ENCODE measurements at places on chromosomes 3 and 15.

DNA sequence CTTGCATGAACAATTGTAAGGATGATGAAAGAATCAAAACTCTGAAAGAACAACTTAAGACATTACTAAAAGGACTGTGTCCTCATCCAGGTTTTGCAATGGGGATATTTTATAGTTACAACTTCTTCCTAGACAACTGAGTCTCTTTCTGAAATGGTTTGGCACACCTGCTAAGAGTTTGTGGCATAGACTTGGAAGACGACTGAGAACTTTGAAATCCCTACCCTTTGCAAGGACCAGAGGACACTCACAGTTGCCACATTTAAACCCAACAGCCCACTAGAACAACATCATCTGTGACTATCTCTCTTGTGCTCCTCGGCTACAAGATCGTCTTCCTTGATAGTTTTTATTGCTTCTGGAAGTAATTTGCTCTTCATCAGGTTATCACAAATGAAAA, 342.4 kb downstream of the RORA start:
- DNase-seq = no peak

DNA sequence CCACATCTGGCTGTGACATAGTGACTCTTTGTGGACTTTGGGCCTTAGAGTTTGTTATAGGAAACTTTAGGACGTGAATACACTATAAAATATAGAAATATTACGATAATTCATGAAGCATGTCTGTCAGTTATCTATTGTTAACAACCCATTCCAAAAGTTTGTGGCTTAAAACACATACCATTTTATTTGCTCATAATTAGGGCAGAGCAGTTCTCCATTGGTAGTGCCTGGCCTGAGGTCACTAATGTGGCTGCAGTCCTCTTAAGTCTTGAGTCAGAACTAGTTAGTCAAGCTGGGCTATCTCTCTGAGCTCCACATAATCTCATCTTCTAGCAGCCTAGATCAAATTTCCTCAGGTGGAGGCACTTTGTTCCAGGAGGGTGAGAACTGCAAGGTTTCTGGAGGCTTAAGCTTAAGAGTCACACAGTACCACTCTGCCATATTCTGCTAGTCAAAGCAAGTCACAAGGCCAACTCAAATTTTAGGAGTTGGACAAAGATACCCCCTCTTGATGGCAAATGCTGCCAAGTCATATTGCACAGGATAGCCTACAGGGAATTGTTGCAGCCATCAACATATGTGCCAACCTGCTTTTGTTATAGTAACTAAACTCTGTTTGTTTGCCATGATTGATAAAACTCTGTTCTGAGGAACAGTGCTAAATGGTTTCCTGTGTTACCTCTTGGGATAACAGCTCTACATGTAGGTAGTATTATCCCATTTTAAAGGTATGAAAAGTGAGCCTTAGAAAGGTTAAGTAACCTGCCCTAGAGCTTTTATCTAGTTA, 8.7 kb downstream of the ATXN7 start:
- no peak for DNase-seq

DNA sequence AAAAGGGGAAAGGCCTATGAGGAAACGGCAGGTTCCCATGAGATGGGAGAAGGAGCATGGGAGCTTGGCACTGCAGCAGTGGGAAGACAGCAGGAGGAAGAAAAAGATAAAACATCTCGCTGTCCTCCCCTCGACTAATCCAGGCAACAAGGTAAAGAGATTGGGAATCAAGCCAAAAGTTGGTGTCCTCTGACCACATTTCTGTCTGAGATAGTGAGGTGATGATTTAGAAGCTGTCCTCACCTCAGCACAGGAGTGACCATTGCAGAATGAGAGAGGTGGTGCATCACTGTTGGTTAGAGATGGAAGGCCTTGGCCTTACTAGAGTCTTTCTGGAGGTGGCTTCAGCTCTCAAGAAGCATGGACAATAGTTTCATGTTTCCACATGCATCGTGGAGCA, 226.6 kb upstream of the CCDC54 start:
- no peak for DNase-seq

DNA sequence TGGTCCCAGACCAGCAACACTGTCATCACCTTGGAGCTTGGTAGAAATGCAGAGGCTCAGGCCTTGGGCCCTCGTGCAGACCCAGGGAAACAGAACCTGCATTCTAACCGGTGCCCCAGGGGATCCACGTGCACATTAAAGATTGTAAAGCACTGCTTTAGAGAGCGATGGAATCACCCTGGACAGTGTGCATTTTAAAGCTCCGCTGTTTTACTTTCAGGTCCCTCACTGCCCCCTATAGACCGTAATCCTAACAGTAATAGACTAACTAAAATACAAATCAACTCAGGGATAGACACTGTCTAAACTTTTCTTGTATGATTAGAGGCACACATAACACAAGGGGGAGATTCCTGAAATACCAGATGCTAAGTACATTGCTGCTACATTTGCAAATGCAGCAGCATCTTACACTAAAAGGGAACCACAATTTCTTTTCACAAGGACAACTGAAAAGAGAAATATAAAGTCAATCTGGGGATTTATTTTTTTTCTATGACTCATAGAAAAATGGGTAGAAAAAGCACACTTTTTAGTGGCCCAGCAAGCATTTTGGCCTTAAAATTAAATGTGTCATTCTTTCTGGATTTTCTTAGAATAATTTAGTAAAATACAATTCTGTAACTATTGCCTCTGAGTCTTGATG, 10.5 kb upstream of the SH3GL3 start:
- DNase-seq = no peak

- DNase-seq = no peak
Observed at GRCh38 chr3:37858742-37859141, 2.9 kb upstream of the CTDSPL start.

GRCh38 chr3:49806850-49807249, 3.8 kb downstream of the INKA1 start:
- DNase-seq = no peak

- no peak for DNase-seq
Observed at GRCh38 chr3:141241616-141242376, 10.2 kb downstream of the PXYLP1 start.
